ENCODE measurements at places on chromosomes 16 and 17. TPM values are rescaled to one million over a fixed set of nuclear protein-coding genes. Genes with fewer than 3 reads are reported as not detected.

BCL6B gene
- total RNA-seq, result 2.8 TPM

PTGES3L gene
- 0.20 TPM for total RNA-seq

ADAD2 gene
- 0.19 TPM for total RNA-seq

FNDC8 gene
- total RNA-seq, result not detected

WSCD1 gene
- total RNA-seq, result 1.6 TPM

KRTAP9-9 gene
- total RNA-seq, result not detected

DHRS7C gene
- total RNA-seq, result not detected

CCT6B gene
- 1.2 TPM for total RNA-seq

MGAT5B gene
- not detected for total RNA-seq

KCNJ2 gene
- 0.32 TPM for total RNA-seq

PRSS53 gene
- 0.52 TPM for total RNA-seq

CES5A gene
- total RNA-seq, result not detected

RMI2 gene
- 0.35 TPM for total RNA-seq

NLRC5 gene
- 5.8 TPM for total RNA-seq

DNA sequence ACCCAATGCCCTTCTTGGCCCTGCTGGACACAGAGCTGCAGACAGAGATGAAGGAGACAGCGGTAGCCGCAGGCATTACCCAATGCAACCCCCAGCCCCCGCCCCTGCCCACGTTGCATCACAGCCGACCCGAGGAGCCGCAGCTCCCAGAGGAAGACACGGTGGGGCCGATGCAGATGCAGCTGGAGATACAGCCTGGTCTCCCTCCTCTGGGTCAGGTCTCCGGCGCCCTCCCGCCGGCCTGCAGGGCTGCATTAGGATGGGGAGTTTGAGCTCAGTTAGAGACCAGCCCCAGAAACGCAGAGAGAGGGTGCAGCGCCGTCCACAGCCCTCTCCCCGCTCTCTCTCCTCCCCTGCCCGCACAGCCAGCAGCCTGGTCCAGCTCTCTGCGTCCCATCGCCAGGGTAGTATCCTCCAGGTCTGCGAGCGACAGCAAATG, 19.4 kb upstream of the UBE2I start:
- no peak for DNase-seq

DNA sequence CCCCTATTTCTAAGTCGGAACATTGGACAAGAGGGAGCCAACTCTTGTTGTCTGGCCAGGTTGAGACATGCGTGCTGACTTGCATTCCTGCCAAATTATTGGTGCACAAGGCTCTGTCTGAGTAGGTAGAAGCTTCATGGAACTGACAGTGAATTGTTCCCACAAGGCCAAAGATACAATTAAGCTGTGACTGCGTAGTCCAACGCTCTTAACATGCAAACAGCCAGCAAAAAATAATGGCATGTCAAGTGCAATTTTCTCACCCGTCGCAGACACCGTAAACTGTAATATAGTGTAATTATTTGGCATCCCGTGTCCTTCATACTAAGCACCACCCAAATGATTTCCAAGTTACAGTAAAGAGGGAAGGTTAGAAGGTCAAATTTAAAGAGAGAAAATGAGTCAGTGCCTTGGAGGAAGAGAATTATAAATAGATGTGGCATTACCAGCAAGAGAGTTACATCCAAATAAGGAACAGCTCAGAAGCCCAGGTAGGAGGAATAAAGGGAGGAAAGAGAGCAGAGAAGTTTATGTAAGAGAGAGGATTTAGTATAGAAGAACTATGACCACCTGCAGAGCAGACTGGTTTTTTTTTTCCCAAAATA, 21.8 kb downstream of the CDH8 start:
- DNase-seq, result no peak

GRCh38 chr17:54085020-54085419, 262.3 kb downstream of the KIF2B start:
- DNase-seq, result no peak

DNA sequence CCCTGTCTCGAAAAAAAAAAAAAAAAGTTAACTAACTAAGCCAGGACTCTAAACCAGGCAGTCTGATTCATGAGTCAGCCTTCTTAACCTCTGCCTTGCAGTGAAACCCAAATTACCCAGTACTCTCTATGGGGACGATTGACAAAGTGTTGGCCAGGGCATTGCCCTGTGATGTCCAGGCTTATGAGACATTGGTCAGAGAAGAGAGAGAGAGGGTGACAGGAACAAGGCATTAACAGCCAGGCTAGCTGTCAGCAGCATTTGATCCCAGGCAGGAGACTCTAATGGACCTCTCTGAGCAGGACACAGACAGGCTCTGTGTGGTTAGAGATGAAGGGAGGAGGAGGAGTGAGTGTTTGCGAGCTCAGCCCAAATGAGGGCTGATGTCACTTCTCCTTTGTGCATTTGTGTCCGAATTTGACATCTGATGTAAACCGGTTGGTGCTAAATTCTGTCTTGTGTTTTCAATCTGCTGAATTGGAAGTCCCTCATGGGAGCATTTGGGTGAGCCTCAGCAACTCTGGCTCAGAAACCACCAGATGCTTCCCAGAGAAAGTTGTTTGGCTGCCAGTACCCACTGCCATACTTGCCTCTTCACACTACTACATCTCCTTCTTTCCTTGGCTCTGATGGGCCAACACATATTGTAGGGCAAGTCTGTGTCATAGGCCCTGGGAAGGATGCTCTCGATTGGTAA, 4.3 kb upstream of the MYL4 start:
- DNase-seq, result no peak

DNA sequence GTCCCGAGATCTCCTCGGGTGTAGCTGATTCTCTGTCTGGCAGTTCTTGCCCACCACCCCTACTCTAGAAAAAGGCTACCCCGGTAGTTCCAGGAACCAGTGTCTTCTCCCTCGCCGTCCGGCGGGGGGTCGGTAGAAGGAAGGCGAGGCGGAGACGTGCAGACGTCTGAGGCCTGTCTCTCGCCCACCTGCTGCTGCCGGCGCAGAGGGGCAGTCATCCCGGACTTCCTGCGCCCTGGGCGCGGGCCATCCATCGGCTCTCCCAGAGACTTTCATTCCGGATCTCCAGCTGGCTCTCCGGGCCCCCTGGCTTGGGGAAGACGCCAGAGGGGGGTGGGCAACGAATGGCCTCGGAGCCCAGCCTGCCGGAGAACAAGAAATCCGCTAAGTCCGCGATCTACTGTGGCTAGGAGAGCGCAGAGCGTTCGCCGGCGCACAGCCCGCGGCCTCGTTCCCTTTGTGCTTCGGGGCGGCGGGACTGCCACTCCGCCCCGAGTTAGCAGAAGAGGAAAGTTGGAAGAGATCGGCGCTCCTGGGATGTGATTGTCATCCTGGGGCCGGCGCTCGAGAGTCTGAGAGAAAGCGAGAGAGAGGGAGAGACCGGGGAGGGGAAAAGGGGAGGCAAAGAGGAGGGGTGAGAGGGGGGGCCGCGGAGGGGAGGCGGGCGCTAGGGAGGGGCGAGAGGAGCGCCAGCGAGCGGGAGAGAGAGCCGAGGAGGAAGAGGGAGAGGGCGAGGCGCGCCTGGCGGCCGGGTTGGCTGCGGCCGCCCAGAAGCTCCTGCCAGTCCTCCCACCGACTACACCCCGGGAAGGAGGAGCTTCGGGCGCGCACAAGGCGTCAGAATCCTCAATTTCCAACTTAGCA, at the start of gene IRX5:
IRX5 (plus strand) TSS at position 861 of the 864 bp plus-strand sequence. CDS start 334 bp downstream, outside the sequence.
- DNase-seq, result peak; percentile 86

- no peak for DNase-seq
Observed at GRCh38 chr17:50322271-50322670, 23.7 kb upstream of the XYLT2 start.

DNA sequence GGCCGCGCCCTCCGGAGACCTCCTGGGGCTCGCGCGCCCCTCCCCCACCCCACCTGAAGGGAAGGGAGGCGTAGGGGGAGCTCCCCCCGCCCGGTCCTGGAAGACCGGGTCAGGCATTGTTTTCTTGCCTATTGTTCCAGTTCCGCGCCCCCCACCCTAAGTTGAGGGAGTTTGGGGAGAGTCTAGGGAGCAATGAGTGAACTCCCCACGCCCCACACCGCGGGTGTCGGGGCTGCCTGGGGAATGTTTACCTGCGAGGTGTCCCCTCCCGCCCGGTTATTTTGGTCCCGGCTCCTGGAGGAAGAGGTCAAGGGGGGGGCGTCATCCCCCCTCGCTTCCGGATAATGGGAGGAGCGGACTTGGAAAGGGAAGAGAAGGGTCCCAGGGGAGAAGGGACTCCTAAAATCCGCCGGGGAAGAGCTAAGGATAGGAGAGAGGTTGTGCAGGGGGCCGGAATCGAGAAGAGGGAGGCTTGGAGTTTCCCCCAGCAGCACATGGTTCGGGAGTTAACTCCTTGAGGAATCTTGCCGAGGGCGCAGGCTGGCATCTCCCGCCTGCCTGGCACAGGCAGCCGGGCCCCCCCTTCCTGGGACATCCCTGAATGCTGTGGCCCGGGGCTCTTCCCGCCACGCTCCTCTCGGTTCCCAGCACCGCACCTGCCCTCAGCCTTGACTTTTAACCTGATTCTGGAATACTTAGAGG, 881 bp downstream of the MLLT6 start:
- DNase-seq, result peak; percentile 69

GRCh38 chr17:55391244-55391757, 30.3 kb downstream of the MMD start:
- no peak for DNase-seq

- DNase-seq, result no peak
Observed at GRCh38 chr16:69087161-69087581, 18.3 kb upstream of the HAS3 start.

- DNase-seq, result no peak
Observed at GRCh38 chr16:83817022-83817421, 9.2 kb downstream of the HSBP1 start.

- no peak for DNase-seq
Observed at GRCh38 chr16:14364386-14365199, 265.5 kb downstream of the PARN start.

- DNase-seq, result no peak
Observed at GRCh38 chr17:65785109-65785508, 223.7 kb upstream of the AXIN2 start.

DNA sequence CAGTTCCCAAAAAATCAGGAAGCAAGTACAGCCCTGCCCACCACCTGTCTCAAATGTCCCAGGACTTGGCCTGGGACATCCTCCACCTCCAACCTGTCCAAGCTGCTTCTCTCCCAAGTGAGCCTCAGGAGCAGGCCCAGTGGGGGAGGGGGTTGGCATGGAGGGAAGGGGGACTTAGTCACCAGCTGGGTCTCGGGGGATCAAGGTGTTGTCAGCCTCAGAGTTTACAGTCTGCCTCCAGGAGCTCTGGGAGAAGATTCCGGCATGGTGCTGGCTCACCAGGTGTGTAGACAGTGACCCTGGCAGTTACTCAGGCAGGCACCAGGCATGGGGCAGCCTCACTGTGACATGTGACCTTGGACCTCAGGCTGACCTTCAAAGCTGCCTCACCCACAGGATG, 19.7 kb downstream of the ZNF423 start:
- DNase-seq, result no peak

- peak; percentile 74 for DNase-seq
Observed at GRCh38 chr16:71540-72401, 660 bp downstream of the RHBDF1 start.

- peak; percentile 20 for DNase-seq
Observed at GRCh38 chr17:62653826-62654761, 26.6 kb downstream of the MRC2 start.

- DNase-seq, result no peak
Observed at GRCh38 chr16:87541147-87541871, 48.5 kb upstream of the ZCCHC14 start.

- DNase-seq, result no peak
Observed at GRCh38 chr16:72112906-72113615, 19.4 kb downstream of the DHX38 start.

DNA sequence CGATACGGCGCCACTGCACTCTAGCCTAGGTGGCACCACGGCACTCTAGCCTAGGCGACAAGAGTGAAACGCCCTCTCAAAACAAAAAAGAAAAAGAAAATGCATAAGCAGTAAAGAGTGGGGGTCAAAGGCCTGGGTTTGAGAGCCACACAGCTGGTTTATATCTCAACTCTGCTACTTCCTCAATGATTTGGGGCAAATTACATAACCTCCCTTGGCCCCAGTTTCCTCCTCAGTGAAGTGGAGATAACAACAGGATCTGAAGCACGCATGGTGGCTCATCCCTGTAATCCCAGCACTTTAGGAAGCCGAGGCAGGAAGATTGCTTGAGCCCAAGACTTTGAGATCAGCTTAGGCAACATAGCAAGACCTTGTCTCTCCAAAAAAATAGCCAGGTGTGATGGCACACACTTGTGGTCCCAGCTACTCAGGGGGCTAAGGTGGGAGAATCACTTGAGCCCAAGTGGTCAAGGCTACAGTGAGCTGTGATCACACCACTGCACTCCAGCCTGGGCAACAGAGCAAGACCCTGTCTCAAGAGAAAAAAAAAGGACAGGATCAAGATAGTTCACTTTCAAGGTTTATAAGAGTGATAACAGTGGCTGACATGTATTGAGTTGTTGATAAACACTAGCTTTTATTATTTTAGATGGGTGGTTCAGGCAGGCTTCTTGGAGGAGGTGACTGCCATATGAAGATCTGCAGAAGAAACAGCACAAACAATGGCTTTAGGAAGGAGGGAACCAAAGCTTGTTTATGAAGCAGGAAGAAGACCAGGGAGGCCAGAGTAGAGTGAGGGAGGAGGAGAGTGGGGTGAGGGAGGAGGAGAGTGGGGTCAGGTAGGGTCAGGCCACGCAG, 8.5 kb upstream of the COG1 start:
- DNase-seq, result no peak

DNA sequence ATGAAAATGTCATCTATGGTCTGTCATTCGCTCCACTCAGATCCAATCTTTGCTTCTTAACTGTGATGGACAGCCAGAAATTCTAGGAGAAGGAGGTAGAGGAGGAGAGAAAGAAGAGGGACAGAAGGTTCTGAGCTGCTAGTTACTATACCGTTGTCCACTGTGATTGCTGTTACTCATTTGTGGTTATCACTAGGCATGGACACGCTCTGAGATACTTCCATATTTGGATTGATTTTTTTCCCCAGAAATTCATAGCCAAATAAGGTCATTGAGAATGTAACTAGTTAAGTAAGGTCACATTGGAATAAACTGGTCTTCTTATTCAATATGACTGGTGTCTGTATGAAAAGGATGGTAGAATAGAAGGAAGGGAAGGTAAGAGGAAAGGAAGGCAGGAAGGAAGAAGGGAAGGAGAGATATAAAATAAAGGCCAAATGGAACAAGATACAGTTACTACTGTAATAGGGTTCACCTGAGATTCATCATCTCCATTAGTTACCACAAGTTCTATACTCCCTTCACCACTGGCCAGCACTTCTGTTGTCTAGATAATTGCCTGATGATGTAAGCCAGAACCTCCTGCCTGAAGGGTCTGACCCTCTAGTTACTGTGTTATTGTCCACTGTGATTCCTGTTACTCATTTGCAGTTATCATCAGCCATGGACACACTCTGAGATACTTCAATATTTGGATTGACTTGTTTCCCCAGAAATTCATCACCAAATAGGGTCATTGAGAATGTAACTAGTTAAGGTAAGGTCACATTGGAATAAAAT, 2.9 kb downstream of the KRTAP9-7 start:
- DNase-seq, result no peak

DNA sequence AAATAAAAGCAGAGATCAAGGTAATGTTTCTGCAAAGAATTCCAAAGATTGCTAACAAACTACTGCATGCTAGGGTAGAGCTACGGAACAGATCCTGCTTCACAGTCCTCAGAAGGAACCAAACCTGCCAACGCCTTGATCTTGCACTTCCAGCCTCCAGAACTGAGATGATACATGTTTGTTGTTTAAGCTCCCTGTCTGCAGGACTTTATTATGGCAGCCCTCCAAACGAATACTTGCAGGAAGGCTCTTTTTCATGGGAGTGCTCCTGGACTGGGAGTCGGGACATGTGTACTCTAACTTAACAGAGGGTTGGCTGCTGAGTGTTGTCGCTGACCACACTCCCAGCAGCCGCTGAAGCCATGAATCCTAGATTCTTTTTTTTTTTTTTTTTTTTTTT, 808.8 kb upstream of the EEF2KMT start:
- no peak for DNase-seq

- DNase-seq, result no peak
Observed at GRCh38 chr16:89924297-89924924, 1.3 kb downstream of the TUBB3 start.

All from pancreas (tissue), 10 donors.